Stimulated activated CD8-positive, alpha-beta memory T cell treated with anti-CD3 and anti-CD28 coated beads, Interleukin-7, amount 100 ng/mL, for 1 hour (primary cell): ENCODE measurements at places on chromosomes 3 and 15.

GRCh38 chr3:151538456-151539393 is 77.9 kb upstream of the IGSF10 start:
- DNase-seq: no peak

- DNase-seq: no peak
Measured at GRCh38 chr15:74035121-74036017, 40.9 kb downstream of the PML start.

DNA sequence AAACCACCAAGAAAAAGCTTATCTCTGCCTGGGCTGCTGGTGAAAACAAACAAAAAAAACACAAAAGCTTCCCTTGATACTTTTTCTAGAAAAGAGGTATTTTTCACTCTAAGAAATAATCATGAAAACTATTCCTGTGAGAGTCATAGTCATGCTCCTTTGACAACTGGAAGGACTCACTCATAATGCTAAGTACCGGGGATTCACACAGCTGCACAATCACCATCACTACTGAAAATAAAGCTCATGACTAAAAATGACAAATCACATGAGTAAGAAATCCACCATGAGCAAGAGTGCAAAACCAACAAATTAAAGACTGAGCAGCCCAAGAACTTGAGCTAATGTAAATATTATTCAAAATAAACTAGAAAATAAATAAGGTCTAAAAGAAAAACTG is 10.6 kb upstream of the POU1F1 start:
- no peak for DNase-seq

GRCh38 chr3:100516838-100517237 is 24.4 kb downstream of the TMEM45A start:
- DNase-seq: no peak

GRCh38 chr3:127525373-127525772 is 65.2 kb downstream of the TPRA1 start:
- no peak for DNase-seq

- DNase-seq: no peak
Measured at GRCh38 chr3:139560411-139560810, 20.9 kb upstream of the RBP1 start.

GRCh38 chr3:160127308-160127707 is 97.9 kb upstream of the C3orf80 start:
- no peak for DNase-seq

DNA sequence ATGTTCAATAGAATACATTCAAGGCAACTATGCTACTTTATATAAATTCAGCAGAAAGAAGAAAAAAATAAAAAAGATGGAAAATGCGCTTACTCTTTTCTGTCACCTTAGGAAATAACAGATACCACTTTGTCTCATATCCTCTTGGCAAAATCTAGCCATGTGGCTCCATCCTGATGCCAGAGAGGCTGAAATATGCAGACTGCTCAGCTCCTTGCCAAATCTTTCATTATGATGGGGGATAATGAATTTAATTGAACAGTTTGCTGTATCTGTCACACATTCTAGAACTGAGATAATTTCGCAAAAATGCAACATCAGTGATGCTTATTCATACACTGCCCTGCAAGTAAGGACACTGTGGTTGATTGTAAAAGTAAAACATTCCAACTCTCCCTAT is 1081.5 kb downstream of the PLOD2 start:
- no peak for DNase-seq
